Panc1 (cell line): ENCODE measurements at places on chromosomes 1 and 21. TPM values are rescaled to one million over a fixed set of nuclear protein-coding genes. Genes with fewer than 3 reads are reported as not detected.

GRCh38 chr1:182720463-182720862 lies 36.1 kb upstream of the RGS8 start:
- DNase-seq = no peak

DNA sequence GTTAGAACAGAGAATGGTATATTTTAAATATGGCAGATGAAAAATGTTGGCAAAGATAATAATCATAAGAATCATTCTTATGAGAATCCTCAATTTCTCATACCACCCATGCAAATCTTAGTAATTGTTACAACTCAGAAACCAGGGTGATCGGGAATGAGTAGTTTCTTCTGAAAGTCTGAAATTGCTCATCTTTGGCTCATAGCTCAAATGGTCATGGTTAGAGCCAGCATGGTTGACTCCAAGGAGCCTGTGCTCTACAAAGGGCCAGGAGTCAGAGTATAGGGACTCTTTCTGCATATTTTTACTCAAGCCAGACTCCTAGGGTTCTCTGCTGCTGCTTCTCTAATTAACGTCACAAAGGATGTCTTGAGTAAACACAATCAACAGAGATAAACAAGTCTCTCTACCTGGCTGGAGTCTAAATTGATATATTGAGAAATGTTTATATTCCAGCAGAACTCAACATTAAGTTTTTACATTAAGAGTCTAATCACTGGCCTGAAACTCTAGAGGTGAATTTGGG lies 1.9 kb upstream of the ETV3 start:
- DNase-seq = no peak

- no peak for DNase-seq
Measured at GRCh38 chr1:19689085-19689757, 24.5 kb downstream of the HTR6 start.

- no peak for DNase-seq
Measured at GRCh38 chr1:225747566-225747965, 30.1 kb upstream of the SRP9 start.

GRCh38 chr1:46130121-46130520 lies 2.3 kb downstream of the PIK3R3 start:
- no peak for DNase-seq

The COG2 gene
- total RNA-seq = 20.5 TPM

The HSPB7 gene
- total RNA-seq = 0.10 TPM

The S100A16 gene
- total RNA-seq = 61.6 TPM
